ENCODE measurements at places on chromosomes 16 and 17. TPM values are rescaled to one million over a fixed set of nuclear protein-coding genes. Genes with fewer than 3 reads are reported as not detected.

Gene ANKRD40CL
- not detected for total RNA-seq

Gene STAT5A
- total RNA-seq, result 23.6 TPM

Gene PLXDC1
- not detected for total RNA-seq

Gene FOXC2
- total RNA-seq, result 44.0 TPM

Gene CHRNE
- total RNA-seq, result 0.76 TPM

Gene LDHD
- total RNA-seq, result not detected

Gene SCN4A
- total RNA-seq, result not detected

Gene CFAP97D1
- total RNA-seq, result not detected

Gene NOL3
- total RNA-seq, result 19.4 TPM

Gene APOH
- not detected for total RNA-seq

Gene ALOX15
- total RNA-seq, result not detected
